ENCODE measurements at places on chromosomes 12 and 14. TPM values are rescaled to one million over a fixed set of nuclear protein-coding genes. Genes with fewer than 3 reads are reported as not detected.

Gene KCNA1
- not detected for total RNA-seq

Gene TSHR
- not detected for total RNA-seq

Gene CD163
- not detected for total RNA-seq

Gene OAS2
- 0.41 TPM for total RNA-seq

Gene B3GNT4
- total RNA-seq, result 0.66 TPM

Gene JPH4
- total RNA-seq, result 0.06 TPM

Gene EXOC3L4
- 1.4 TPM for total RNA-seq

Gene ENDOU
- not detected for total RNA-seq

Gene GALNT8
- total RNA-seq, result not detected

Gene SLC6A13
- 0.33 TPM for total RNA-seq

Gene PTGDR
- not detected for total RNA-seq

Gene PIANP
- 1.0 TPM for total RNA-seq

Gene LRIG3
- total RNA-seq, result 5.1 TPM

Gene LRTM2
- total RNA-seq, result not detected

Gene TXNDC16
- 1.3 TPM for total RNA-seq

Gene ACVRL1
- 0.15 TPM for total RNA-seq

Gene KMT2D
- total RNA-seq, result 37.5 TPM

Gene TIMM9
- total RNA-seq, result 71.7 TPM

Gene C14orf132
- 6.8 TPM for total RNA-seq

Gene KLRD1
- not detected for total RNA-seq

Gene DLK1
- total RNA-seq, result 0.39 TPM

Gene CAPRIN2
- total RNA-seq, result 32.9 TPM

Gene RPS26
- total RNA-seq, result 711 TPM

Gene PLEKHD1
- 0.03 TPM for total RNA-seq

Gene CLEC4C
- not detected for total RNA-seq

Gene ABCC9
- total RNA-seq, result 0.08 TPM

Measured in A549 treated with Mapracorat at 1 μM for 4 hours (cell line).